ENCODE measurements at places on chromosomes 1 and 21. TPM values are rescaled to one million over a fixed set of nuclear protein-coding genes. Genes with fewer than 3 reads are reported as not detected.

Gene RPE65
- polyA plus RNA-seq: not detected

Gene CLCNKA
- polyA plus RNA-seq: 0.17 TPM

Gene E2F2
- 1.2 TPM for polyA plus RNA-seq

DNA sequence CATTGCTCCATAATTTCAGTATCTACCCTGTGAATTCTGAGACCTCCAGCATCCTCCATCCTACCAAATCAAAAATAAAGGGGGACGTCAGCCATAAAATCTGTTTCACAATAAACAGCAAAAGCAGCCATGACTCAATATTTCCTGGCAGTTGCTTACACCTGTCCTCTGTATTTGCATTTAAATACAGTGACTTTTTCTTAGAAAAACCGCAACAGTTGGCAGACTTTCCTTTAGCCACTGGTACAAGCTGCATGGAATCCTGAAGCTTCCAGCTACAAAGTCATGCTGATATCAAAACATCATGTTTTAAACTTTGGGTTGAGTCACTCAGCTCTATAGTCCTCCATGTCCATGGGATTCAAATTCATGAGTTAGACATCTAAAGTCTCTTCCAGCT lies 278.0 kb upstream of the KAZN start:
- DNase-seq: no peak

Gene THRAP3
- 25.1 TPM for polyA plus RNA-seq

DNA sequence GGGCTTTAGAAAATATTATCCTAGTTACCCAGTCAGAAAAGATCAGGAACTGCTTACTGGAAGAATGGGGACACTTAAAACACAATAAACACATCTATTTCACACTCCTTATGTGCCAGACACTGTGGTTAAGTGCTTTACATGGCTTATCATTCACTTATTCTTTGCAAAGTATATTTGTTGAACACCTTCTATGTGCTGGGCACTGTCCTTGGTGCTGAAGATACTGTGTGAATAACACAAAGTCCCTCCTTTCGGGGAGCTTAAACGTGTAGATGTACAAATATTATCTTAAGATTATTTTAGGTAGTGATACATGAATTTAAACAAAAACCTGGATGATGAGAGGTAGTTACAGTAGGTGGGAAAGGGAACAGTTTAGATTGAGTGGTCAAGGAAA lies 169.3 kb downstream of the ST6GALNAC5 start:
- DNase-seq: no peak

DNA sequence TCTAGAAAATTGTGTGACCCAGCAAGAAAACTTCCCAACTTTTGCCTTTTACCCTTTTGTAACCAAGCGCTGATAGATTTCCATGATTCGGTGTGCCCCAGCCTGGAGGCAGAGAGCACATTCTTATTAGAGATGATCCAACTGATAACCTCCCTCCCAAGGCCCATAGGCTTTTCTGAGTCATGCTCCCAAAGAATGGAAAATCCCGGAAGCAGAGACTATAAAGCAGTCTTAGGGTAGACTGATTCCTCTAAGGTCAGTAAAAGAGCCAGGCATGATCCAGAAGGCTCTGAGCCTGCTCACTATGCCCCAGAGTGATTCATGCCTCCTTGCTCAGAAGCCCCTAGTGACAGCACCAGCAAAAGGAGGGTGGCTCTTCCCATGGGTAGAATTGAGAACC lies 4.3 kb downstream of the CAMK1G start:
- DNase-seq: no peak

DNA sequence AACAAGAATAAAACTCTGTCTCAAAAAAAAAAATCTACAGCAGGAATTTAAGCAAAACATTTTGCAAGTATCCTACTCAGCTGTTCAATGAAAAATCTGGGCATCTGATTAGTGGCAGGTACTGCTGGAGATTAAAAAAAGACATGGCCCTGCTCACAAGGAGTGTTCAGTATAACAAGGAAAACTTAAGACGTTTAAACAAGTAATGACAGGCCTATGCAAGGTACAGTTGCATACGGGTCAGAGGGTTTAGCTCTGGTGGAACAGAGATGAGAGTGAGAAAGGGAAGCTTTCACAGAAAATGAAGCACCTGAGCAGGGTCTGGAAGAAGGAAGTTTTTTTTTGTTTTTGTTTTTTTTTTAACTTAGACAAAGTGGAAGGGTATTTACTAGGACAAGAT lies 23.0 kb downstream of the SNRNP40 start:
- DNase-seq: no peak

- DNase-seq: no peak
These were observed 629.1 kb downstream of the SMYD3 start for GRCh38 chr1:245877976-245878375.

Gene MRPL39
- polyA plus RNA-seq: 27.9 TPM

GRCh38 chr1:73463873-73464272 lies 734.1 kb downstream of the LRRIQ3 start:
- no peak for DNase-seq

All from lung (tissue), 17 donors.